Right lobe of liver (tissue), 6 donors: ENCODE measurements at places on chromosomes 1 and 21. TPM values are rescaled to one million over a fixed set of nuclear protein-coding genes. Genes with fewer than 3 reads are reported as not detected.

DNA sequence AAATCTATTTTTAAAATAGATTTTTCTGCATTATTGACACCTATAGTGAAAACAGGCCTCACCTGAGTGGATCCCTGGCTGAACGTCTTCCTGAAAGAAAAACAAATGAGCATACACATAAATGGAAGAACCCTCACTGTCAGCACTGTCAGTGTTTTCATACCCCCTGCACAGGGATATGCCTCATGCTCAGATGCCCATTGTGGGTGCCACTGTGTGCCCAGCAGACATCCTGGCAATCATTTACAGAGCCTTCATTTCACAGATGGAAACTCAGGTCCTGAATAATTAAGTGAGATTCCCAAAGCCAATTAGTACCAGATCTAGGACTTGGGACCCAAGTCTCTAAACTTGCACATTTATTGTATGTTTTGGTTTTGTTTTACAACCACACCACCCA lies 19.9 kb downstream of the FCRL1 start:
- DNase-seq, result no peak
- no peaks in the 10 kb centered on the region for H3K27me3 ChIP-seq
- H3K27ac ChIP-seq, result no peak overlapping the region
- H3K4me3 ChIP-seq, result no peak overlapping the region
- no peaks in the 10 kb centered on the region for H3K36me3 ChIP-seq

DNA sequence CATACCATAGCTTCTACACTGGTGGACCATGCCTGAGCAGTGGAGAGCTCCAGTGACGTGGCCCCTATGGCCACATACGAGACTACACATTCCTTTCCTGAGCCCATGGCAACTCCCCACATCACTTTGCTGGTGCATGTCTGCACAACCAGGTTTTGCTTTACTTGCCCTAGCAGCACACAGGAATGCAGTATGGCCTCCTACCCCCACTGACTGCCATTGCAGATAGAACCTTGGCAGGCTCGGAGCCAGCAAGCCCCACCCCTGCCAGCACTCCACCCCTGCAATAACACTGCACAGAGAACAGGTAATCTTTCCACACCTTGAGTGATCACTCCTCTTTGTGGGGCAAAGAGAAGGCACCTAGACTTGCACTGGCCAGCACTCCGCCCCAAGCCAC lies 531.9 kb upstream of the CAMK1G start:
- no peaks in the 10 kb centered on the region for H3K36me3 ChIP-seq
- H3K27me3 ChIP-seq, result no peaks in the 10 kb centered on the region
- H3K4me1 ChIP-seq, result no peaks in the 10 kb centered on the region
- H3K27ac ChIP-seq, result no peak overlapping the region
- H3K4me3 ChIP-seq, result no peak overlapping the region
- DNase-seq, result no peak

DNA sequence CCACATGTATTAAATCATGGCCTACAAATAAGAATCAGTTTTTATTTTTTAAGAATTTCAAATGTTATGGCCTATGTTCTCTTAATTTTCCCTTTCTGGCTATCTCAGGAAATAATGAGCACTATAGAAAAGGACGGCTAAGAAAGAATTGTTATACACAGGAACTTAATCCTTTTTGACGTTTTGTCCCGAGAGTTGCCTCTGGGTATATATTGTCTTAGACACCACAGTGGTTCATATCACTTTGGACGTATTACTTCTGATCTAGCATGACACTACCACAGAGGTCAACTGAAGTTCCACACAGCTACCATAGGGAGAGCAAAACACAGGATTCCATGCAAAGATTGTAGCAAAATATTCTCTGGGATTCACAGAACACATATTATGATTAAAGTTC lies 307.6 kb downstream of the VAV3 start:
- H3K27ac ChIP-seq, result no peak overlapping the region
- H3K4me1 ChIP-seq, result no peaks in the 10 kb centered on the region
- H3K36me3 ChIP-seq, result no peaks in the 10 kb centered on the region
- DNase-seq, result no peak

DNA sequence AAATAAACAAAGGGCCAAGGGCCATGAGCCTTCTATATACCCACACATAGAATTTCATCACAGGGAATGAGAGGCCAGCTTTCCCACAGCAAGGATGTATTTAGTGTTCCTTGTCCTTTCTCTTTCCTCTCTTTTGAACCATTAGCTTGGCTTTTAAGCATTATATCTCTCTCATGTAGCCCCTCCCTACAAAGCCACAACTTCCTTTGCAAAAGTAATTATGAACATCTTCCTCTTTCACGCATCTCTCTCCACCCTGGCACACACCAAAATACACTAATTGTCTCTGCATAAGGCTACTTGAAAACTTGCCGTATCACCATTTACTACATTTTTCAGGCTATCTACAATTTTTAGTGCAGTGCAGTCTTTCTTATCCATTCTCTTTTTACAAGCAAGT lies 1.9 kb upstream of the AK5 start:
- no peaks in the 10 kb centered on the region for H3K27me3 ChIP-seq
- no peak for DNase-seq
- peaks cover 4% of the 10 kb centered on the region for H3K4me1 ChIP-seq
- H3K27ac ChIP-seq, result no peak overlapping the region
- no peaks in the 10 kb centered on the region for H3K36me3 ChIP-seq

DNA sequence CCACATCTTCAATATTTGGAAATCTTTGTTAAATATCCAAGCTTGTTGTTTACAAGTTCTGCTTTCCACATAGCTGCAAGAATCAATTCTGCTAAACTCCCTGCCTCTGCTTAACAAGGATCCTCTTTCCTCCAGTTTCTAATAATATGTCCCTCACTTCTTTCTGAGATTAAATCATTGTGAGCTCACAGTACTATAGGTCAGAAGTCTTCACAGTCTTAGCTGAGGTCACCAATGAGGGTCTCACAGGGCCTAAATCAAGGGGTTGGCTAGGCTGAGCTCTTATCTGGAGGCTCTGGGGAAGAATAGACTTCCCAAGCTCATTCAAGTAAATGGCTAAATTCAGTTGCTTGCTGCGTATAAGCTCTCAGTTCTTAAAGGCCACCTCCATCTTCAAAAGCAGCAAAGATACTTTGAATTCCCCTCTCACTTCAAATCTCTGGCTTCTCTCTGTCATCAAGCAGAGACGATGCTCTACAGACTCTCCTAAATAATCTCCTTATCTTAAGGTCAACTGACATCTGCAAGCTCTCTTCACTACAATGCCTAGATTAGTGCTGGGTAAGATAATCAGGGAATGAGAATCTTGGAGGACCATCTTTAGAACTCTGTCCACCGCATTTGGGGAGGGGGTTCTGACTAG lies 175.3 kb downstream of the PLPPR4 start:
- no peaks in the 10 kb centered on the region for H3K36me3 ChIP-seq
- H3K27ac ChIP-seq, result no peak overlapping the region
- no peak overlapping the region for H3K4me3 ChIP-seq
- no peak for DNase-seq
- H3K4me1 ChIP-seq, result no peaks in the 10 kb centered on the region
- no peaks in the 10 kb centered on the region for H3K27me3 ChIP-seq

GRCh38 chr21:42461185-42461520 lies 34.9 kb downstream of the RSPH1 start:
- H3K4me1 ChIP-seq, result no peaks in the 10 kb centered on the region
- H3K27me3 ChIP-seq, result no peaks in the 10 kb centered on the region
- DNase-seq, result no peak
- no peaks in the 10 kb centered on the region for H3K36me3 ChIP-seq

DNA sequence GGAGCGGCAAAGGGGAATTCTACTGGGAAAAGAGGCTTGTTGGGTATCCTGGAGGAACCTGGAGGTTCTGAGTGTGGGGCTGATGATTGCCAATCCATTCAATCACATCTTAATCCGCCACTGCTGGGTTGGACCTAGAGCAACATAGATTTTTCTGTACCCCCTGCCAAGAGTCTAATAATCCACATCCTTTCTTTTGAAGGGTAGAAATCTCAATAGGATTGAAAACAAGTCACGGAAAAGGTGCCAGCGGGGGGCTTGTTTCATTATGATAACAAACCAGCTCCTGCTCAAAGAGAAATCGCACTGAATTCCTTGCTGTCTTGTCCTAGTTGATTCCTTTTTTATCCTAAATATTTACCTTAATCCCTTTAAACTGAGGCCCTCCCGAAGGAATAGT lies 528.5 kb downstream of the ADGRL2 start:
- H3K4me1 ChIP-seq, result no peaks in the 10 kb centered on the region
- no peak for DNase-seq
- no peak overlapping the region for H3K27ac ChIP-seq

GRCh38 chr1:230498704-230499103 lies 72.6 kb upstream of the PGBD5 start:
- no peak overlapping the region for H3K4me3 ChIP-seq
- H3K27ac ChIP-seq, result no peak overlapping the region
- no peaks in the 10 kb centered on the region for H3K27me3 ChIP-seq
- no peaks in the 10 kb centered on the region for H3K4me1 ChIP-seq
- no peak for DNase-seq

GRCh38 chr1:225004396-225004795 lies 74.9 kb downstream of the DNAH14 start:
- no peaks in the 10 kb centered on the region for H3K36me3 ChIP-seq
- no peak for DNase-seq
- H3K27ac ChIP-seq, result no peak overlapping the region
- no peaks in the 10 kb centered on the region for H3K4me1 ChIP-seq
- no peaks in the 10 kb centered on the region for H3K27me3 ChIP-seq

DNA sequence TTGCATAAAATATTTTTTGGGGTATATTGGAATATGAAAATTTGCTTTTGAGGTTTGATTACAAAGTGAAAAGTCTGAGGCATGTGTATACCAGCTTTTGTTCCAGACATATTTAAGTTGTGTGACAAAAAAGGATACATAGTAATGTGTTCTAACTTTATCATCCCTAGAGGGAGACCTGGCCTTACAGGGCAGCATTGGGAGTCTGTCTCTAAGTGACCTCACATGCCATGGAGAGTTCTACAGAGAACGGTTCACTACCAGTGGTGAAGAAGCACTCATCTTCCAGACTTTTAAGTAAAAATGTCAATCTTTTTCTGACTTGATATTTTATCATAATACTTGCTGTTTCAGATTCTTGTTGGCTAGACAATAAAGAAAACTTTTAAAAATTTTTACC lies 61.0 kb downstream of the VPS13D start:
- H3K27me3 ChIP-seq, result no peaks in the 10 kb centered on the region
- no peak overlapping the region for H3K4me3 ChIP-seq
- no peaks in the 10 kb centered on the region for H3K4me1 ChIP-seq
- H3K27ac ChIP-seq, result no peak overlapping the region
- DNase-seq, result no peak

- no peaks in the 10 kb centered on the region for H3K27me3 ChIP-seq
- DNase-seq, result no peak
- no peak overlapping the region for H3K27ac ChIP-seq
- H3K36me3 ChIP-seq, result no peaks in the 10 kb centered on the region
- no peak overlapping the region for H3K4me3 ChIP-seq
Observed at GRCh38 chr1:38129971-38130370, 83.4 kb upstream of the POU3F1 start.

DNA sequence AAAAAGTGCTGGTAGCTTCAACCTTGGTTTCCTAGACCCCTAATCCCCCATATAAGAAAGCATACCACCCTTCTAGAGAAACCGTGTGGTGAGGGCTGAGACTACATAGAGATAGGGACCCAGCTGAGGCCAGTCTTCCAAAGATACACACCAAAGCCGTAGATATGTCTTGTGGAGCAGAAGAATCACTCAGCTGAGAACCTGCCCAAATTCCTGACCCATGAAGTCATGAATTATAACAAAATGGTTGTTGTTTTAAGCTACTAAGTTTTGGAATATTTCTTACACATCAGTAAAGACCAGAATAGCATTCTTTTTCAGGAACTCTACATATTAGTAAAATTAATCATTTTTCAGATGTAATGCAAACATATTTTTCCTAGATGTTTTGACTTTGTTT lies 3.3 kb upstream of the SNRPE start:
- peaks cover 18% of the 10 kb centered on the region for H3K36me3 ChIP-seq
- H3K4me3 ChIP-seq, result no peak overlapping the region
- H3K4me1 ChIP-seq, result peaks cover 11% of the 10 kb centered on the region
- no peak overlapping the region for H3K27ac ChIP-seq
- no peak for DNase-seq

DNA sequence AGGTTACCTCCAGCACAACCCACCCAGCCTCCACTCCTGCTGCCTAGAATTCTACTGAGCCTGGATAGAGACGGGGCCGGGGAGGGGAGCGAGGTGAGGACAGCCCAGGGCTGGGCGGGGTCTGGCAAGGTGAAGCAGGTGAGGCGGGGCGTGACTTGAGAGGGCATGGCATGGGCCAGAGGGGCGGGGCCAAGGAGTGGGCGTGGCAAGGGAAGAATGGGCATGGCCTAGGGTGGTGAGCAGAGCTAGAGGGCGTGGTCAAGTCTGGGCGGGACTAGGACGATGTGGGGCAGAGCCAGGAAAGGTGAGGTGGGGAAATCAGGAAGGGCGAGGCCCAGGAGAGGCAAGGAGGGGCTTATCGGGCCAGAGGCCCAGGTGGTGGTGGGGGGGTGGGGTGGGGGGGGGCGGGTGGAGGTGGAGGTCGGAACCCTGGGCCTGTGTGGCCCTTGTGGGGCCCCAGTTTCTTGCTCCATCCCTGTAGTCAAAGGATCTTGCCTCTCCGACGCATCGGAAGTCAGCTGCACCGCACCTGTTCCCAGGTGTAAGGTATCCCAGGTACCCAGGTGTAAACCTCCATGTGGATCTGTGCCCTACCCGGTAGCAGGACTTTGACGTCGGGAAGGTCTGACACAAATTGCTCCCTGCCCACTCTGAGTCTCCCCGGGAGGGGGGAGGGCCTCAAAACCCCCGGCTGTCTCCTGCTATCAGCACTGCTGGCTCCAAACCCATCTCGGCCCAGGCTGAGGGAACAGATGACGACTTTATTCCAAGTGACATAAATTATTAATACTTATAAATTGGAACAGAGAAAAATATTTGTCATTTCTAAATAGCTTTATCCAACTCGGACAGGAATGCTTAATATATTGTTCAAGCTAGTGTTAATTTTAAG lies 32.9 kb upstream of the UTS2 start:
- no peaks in the 10 kb centered on the region for H3K27me3 ChIP-seq
- H3K4me3 ChIP-seq, result no peak overlapping the region
- H3K36me3 ChIP-seq, result no peaks in the 10 kb centered on the region
- no peak for DNase-seq
- H3K4me1 ChIP-seq, result no peaks in the 10 kb centered on the region

GRCh38 chr1:204769997-204770396 lies 84.5 kb upstream of the LRRN2 start:
- no peak for DNase-seq
- H3K4me3 ChIP-seq, result no peak overlapping the region
- H3K4me1 ChIP-seq, result no peaks in the 10 kb centered on the region
- no peaks in the 10 kb centered on the region for H3K27me3 ChIP-seq
- no peak overlapping the region for H3K27ac ChIP-seq

- H3K27ac ChIP-seq, result no peak overlapping the region
- H3K27me3 ChIP-seq, result no peaks in the 10 kb centered on the region
- H3K36me3 ChIP-seq, result no peaks in the 10 kb centered on the region
Observed at GRCh38 chr1:31371121-31371959, 1.5 kb downstream of the FABP3 start.

- H3K4me3 ChIP-seq, result no peak overlapping the region
- DNase-seq, result no peak
- peaks cover 15% of the 10 kb centered on the region for H3K36me3 ChIP-seq
- H3K27ac ChIP-seq, result no peak overlapping the region
- no peaks in the 10 kb centered on the region for H3K4me1 ChIP-seq
Observed at GRCh38 chr1:200850554-200850953, 22.2 kb upstream of the GPR25 start.

ANKRD35 gene
- total RNA-seq, result 1.1 TPM

GRHL3 gene
- total RNA-seq, result 1.00 TPM

CD5L gene
- 10.6 TPM for total RNA-seq

GBP5 gene
- total RNA-seq, result 5.0 TPM

MTARC2 gene
- 140 TPM for total RNA-seq

CRB1 gene
- total RNA-seq, result not detected

SNX7 gene
- 8.5 TPM for total RNA-seq

ELAVL4 gene
- 0.19 TPM for total RNA-seq

SGIP1 gene
- 0.44 TPM for total RNA-seq

RHCE gene
- 1.0 TPM for total RNA-seq
